Activated CD4-positive, alpha-beta T cell treated with anti-CD3 and anti-CD28 coated beads, Interleukin-2, amount 50 U/mL, for 48 hours (primary cell): ENCODE measurements at places on chromosomes 3 and 15.

GRCh38 chr3:100650651-100651619 lies 41.5 kb downstream of the ADGRG7 start:
- peak; percentile 11 for DNase-seq

DNA sequence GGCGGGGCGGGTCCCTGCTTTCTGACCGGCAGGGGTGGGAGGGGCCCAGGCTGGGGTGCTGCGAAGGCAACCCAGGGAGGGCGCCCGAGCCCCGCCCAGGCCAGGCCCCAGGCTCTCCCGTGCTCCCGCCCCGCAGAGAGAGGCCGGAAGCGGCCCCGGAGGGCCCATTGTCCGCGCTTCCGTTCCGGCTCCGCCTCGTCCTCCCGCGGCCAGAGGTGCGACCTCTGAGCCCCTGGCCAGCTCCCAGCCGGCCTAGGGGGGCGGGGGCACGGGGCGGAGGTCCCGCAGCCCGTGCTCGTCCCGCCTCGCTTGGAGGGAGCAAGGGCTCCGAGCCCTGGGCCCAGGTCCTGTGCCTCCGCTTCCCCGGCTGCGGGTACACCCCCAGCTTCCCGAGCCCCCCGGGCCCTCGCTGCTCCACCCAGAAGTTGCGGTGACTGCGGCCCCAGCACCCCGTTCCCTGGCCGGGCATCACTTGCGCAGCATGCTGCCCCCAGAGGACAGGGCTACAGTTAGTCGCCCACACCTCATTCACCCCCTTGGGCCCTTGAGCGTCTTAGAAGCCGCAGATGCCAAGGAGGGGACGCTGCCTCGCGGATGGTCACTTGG lies 20.4 kb upstream of the PLXND1 start:
- DNase-seq = peak; percentile 87

DNA sequence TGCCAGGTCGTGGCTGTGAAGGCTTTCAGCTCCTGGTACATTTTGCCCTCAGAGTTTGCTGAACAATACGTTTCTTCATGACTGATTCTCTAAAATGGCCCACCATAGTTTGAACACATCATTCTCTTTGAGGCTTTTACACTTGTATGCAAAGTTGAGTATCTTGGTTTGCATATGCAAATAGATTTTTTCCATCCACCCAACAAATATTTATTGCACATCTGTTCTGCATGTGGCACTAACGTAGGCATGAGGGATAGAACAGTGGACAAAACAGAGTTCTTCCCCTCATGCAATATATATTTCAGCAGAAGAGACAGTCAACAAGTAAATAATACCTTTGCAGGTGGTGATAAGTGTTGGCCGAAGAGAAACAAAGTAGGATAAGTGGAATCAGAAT lies 55.2 kb downstream of the KAT2B start:
- DNase-seq = no peak

- DNase-seq = no peak
Observed at GRCh38 chr3:8835385-8835784, 66.0 kb upstream of the OXTR start.

GRCh38 chr3:179703816-179704215 lies 51.0 kb downstream of the USP13 start:
- no peak for DNase-seq
